ENCODE measurements at places on chromosomes 7 and 10. TPM values are rescaled to one million over a fixed set of nuclear protein-coding genes. Genes with fewer than 3 reads are reported as not detected.

Gene CCDC146
- total RNA-seq: 20.1 TPM

DNA sequence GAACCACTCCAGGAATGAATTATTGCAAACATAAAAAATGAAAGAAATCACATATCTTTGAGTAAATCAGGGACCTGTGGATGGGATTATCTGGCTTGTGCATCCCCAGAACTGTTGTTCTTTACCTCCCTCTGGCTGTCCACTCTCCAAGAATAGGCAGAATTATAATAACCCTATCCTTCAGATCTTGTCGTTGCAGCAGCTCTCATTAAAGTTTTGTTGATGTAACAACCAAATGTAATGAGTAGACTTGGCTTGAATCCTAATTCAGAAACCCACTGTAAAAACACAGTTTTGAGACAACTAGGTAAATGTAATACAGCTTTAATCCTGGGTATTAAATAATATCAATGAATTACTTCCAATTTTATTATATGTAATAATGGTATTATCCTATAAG, 16.2 kb downstream of the LSM5 start:
- no peak for DNase-seq

- DNase-seq: no peak
These were observed 14.3 kb downstream of the NOD1 start for GRCh38 chr7:30464231-30464671.

- DNase-seq: no peak
These were observed 60.2 kb upstream of the COMTD1 start for GRCh38 chr10:75295868-75296441.

DNA sequence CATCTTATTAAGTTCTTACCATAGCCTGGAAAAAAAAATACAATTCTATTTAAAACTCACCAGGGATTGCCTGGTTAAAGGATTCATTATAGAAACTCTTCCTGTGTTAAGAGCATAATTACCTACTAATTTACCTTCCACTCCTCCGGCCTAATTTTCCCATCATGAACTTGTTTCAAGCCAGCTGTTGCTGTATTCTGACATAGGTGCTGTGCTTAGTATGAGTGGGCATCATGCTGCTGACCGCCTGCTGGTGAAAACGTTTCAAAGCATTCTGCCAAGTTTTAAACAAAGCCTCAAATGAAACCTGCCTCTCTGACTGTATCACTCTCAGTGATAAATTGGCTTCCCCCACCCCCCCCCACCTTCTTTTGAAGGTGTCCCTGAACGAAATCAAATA, 47.8 kb upstream of the KCNMA1 start:
- DNase-seq: no peak

- DNase-seq: peak; percentile 80
These were observed 116.1 kb downstream of the KLF6 start for GRCh38 chr10:3668966-3669330.

DNA sequence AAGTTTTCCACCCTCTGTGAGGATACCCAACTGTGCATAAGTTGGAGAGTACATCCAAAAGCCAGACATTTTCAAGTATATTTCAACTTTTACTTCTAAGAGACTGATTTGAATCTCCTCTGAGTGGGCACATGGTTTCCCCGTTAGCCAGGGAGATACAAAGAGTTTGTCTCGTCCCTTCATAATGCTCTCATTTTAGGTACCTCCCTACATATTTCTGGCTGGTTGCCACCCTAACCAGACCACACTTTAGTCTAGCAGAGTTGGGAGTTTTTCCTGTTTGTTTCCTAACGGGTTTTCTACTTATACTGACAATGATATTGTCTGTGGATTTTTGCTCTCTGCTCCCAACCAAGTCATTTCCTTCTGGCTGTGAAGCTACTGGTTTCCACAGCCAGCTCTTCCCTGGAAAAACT, 180.3 kb downstream of the CCDC71L start:
- no peak for DNase-seq

GRCh38 chr7:115812794-115813193, 217.8 kb downstream of the TFEC start:
- DNase-seq: no peak

GRCh38 chr7:1470901-1471300, 11.6 kb upstream of the MICALL2 start:
- DNase-seq: no peak

GRCh38 chr10:30701451-30702173, 72.1 kb upstream of the LYZL2 start:
- DNase-seq: peak; percentile 49

All from CD4-positive, CD25-positive, alpha-beta regulatory T cell (primary cell).